Bone marrow (tissue), 2 donors: ENCODE measurements at places on chromosomes 13 and 19.

GRCh38 chr13:46041419-46041839, 11.1 kb downstream of the ZC3H13 start:
- DNase-seq, result no peak

GRCh38 chr13:102597029-102597961, 509 bp downstream of the TPP2 start:
- DNase-seq, result no peak

DNA sequence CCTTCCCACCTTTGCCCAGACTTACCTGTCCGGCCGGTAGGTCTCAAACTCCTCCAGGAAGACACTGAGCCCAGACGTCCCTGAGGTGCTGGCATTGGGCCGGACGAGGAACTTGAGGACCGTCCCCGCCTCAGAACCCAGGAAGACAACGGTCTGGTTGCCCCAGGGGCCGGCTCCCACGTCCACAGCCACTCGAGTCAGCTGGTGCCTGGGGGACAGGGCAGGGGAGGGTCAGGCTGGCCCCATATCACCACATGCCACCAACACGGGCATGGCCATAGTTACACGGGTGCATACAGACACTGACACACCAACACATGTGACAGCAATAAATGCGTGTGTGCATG, 8.4 kb upstream of the LRG1 start:
- DNase-seq, result no peak

DNA sequence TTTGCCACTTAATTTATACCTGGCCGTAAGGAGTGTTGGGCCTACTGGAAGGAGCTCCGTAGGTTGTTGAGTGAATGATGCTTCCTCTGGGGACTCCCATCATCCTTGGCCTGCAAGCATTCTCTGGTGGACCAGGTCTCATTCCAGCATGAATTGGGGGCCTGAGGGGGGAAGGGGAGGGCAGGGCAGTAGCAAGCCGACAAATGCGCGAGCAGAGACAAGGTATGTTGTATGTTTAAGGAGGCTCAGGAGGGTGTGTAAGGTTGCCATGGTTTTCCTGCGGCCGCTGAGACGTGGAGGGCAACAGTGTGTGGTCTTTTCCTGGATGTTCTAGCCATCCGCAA, 749 bp downstream of the ZNF264 start:
- DNase-seq, result no peak

DNA sequence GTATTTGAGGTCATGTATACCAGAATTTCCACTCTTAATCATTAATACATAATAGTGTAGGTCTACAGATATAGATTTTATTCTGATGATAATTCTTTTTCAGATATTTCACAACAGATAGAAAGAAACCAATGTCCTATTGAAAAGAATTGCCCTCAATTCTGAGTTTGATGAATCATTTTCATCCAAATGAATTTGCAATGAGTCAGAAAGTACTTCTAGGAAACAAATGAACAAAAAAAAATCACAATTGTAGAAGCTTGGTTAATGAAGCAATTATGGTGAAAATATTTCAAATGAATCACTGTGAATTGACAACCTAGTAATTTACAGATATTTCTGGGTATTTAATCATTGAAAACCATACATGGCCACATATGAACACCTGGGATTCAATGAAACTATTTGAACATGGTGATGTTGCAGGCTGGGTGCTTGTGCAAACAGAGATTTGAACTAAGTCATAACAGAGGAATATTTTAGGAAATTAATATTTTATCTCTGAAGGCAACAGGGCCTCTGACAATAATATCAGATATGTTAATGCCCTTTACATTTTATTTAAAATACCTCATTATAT, 360.9 kb downstream of the SLITRK5 start:
- no peak for DNase-seq

DNA sequence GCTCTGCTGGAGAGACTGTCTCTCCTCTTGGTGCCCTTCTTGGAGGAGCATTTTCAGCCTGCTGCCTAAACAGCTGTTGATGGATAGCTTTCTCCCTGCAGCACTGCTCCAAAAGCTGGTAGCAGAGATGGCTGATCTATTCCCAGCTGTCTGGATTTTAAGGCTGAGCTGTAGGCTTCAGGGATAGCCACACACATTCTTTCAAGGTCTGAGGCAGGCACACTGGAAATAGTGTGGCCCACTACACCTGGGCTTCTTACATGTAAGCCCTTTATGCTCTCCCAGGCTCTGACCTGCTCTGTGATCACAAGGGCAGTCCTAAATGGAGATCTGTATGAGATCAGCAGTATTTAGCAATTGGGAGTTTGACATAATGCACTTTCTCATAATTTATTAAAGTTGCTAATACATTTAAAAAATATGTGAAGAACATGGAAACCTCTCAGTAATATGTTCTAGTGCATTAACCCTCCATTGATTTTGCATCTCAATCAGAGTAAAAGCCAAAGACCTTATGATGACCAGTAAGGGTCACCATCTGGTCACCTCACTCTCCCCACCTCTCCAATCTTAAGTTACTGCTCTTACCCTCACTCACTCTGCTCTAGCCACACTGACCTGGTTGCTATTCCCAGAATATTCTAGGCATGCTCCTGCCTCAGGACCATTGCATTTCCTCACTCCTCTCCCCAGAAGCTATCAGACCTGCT, 91.6 kb downstream of the MBNL2 start:
- no peak for DNase-seq

GRCh38 chr19:48480183-48480557, 11.0 kb downstream of the CYTH2 start:
- DNase-seq, result no peak

- DNase-seq, result no peak
Observed at GRCh38 chr13:98879957-98880356, 97.9 kb downstream of the DOCK9 start.

DNA sequence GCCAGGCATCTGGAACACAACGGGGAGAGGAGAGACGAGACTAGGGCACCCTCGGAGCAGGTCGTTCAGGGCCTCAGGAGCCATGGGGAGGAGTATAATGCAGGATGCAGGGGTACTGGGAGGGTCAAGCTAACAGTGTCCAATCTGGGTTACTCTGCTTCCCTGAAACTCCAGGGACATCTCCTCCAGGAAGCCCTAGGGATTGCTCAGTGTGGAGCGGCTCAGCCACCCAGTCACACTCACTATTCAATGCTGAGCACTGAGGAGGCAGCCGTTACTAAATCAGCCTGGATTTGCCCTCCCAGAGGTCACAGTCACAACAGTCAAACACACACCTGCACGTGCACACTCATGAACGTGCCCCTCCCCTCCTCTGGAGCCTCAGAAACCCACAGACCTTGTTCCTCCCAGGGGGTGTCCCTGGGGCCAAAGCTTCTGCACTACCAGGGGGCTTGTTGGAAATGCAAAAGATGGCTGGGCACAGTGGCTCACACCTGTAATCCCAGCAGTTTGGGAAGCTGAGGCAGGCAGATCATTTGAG, 6.9 kb upstream of the FOSB start:
- DNase-seq, result no peak

DNA sequence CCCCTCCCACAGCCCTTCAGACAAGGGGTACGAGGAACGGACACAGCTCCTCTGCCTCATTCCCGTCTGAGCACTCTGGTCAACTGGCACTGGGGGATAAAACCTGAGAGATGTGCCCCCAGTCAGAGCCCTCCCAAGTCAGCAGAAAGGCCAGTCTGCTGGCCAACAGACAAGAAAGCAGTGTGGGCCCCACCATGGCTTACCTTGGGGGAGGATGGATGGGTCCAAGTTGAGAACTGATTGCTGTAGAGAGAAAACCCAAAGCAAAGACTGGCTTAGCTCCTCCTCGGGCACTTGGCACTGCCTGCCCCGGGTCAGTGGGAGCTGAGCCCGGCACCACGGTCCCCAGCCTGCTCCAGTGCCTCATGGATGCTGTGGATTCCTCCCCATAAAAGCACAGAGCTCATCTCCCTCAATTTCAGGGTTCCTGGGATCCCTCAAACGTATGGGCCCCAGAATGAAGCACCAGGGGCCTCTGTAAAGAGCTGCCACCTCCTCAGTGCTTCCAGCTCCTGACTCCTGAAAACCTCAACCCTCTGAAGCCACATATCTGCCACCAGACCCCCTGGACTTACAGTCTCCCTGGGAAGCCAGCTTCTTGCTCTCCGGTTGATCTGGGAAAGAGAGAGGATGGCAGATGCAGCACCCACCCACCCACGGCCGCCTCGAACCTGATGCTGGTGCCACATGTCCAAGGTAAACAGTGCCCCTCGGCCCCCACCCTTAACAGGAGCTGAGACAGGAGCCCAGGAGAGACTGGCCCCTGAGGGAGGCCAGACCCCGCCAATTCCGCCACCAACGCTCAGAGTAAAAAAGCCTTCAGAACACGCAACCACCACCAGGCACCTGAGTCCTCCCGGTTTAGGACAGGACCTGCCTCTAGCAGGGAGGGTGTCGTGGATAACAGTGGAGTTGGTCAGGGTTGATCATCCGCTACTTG, 3.3 kb downstream of the KHSRP start:
- no peak for DNase-seq

DNA sequence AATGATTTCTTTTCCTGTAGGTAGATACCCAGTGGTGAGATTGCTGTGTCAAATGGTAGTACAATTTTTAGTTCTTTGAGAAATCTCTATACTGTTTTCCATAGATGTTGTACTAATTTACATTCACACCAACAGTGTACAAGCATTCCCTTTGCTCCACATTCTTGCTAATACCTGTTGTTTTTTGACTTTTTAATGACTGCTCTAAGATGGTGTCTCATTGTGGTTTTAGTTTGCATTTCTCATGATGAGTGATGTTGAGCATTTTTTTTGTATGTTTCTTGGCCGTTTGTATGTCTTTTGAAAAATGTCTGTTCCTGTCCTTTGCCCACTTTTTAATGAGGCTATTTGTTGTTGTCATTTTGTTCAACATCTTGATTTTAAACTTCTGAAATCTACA, 103.3 kb downstream of the DGKH start:
- DNase-seq, result no peak

GRCh38 chr13:22077764-22078163, 406.9 kb downstream of the FGF9 start:
- DNase-seq, result no peak

GRCh38 chr19:41456342-41456918, 13.5 kb downstream of the ERICH4 start:
- no peak for DNase-seq

- no peak for DNase-seq
Observed at GRCh38 chr13:51101636-51102235, 9.3 kb downstream of the C13orf42 start.

- no peak for DNase-seq
Observed at GRCh38 chr19:53917356-53917755, 8.3 kb downstream of the CACNG7 start.

- no peak for DNase-seq
Observed at GRCh38 chr13:29906432-29907011, 56.1 kb upstream of the UBL3 start.

DNA sequence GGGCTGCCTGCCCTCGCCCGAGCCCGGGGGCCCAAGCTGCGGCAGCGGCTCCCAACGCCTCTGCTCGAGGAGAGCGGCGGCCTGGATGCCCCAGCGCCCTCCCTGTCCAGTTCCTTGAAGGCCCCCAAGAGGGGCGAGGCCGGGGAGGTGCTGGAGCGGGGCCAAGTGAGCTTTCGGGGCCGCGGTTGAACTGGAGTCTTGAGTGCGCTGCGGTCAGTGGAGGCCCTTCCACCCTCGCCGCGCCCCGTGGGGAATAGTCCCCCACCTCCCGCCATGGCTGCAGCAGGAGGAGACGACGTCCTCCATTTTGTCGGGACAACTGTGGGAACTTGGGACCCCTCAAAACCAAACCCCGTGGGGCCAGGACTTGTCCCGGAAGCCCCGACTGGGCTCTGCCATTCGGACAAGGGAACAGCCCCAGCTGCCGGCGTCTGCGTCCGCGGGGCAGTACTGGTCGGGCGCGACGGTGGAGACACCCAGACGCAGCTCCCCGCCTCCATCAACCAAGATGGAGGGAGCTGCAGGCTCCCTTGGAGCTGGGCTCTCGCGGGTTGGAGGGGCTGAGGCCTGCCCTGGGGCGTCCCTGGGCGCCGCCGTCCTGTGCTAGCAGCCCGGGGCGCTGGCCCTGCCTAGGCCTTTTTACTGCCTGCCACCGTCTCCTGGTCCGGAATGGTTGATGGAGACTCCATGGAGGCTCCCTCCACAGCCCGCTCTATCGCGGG, 736 bp upstream of the ZMYM5 start:
- peak; percentile 57 for DNase-seq

- peak; percentile 22 for DNase-seq
Observed at GRCh38 chr19:7917267-7918061, 2.7 kb upstream of the SNAPC2 start.

- DNase-seq, result no peak
Observed at GRCh38 chr19:29596885-29597525, 9.1 kb upstream of the POP4 start.

DNA sequence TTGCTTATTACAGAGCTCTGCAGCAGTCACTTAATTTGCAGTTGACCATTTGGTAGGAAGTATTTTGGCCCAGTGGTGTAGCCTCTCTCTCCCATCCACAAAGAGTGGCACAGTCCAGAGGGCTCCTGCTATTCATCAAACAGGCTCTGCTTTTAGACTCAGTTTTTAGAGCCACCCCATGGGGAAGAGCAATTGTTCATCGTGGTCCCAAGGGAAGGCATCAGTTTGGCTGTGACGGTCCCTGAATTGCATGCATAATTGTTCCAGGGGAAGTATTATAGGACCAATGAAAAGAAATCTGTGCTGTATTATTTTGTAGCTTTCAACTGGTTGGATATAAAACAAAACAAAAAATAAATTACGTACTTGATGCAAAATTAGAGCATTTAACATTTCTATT, 799.0 kb downstream of the DACH1 start:
- no peak for DNase-seq

DNA sequence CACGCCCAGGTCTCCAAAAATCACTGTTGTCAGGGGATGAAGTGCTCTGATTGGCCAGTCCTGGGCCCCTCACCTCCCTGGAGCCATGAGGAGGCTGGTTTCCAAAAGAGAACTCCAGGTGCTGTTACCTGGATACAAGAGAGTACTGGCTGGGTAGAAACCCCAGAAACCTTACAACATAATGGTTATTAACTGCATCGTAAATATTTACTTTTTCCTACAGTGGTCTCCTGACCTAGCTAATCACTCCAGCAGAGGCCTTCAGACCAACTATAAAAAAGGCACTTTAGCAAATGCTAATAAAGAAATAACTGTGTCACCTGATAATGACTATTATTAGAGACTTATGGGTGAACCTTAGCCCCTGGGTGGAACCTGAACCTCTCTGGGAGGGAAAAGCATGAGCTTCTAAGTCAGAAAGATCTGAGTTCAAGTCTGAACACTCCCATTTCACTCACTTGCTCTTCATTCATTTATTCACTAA, 1.5 kb upstream of the IGSF23 start:
- no peak for DNase-seq

GRCh38 chr13:111143865-111144540, 28.9 kb downstream of the ARHGEF7 start:
- DNase-seq, result no peak

GRCh38 chr13:111920932-111921705, 145.8 kb upstream of the SOX1 start:
- DNase-seq, result no peak

DNA sequence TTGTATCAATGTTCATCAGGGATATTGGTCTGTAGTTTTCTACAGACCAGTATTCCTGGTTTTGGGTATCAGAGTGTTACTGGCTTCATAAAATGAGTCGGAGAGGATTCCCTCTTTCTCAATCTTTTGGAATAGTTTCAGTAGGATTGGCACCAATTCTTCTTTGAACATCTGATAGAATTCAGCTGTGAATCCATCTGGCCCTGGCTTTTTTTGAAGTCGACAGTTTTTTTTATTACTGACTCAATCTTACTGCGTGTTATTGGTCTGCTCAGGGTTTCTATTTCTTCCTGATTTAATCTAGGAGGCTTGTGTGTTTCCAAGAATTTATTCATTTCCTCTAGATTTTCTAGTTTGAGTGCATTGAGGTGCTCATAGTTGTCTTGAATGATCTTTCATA, 11.4 kb downstream of the TEX26 start:
- no peak for DNase-seq
